ENCODE measurements at places on chromosomes 6 and 20.

DNA sequence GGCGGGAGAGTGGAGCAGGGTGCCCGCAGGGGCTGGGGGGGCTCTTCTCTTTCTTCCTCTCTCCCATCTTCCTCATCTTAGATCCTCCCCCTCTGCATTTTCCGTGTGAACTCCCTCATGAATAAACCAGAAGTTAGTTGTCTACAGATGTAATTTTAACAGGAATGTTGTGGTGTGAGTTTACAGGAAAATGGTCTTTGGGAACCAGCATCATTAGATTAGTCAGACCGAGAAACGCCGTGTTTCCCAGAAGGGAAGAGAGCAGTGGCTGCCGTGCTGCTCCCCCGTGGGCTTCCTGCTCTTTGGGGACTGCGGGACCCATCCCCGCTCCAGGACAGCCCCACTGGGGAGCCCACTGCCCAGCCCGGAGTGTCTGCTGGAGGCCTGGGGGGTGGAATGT is 3.4 kb downstream of the MYT1 start:
- no peak for DNase-seq

GRCh38 chr6:5123296-5124143 is 38.4 kb downstream of the PPP1R3G start:
- DNase-seq: no peak

DNA sequence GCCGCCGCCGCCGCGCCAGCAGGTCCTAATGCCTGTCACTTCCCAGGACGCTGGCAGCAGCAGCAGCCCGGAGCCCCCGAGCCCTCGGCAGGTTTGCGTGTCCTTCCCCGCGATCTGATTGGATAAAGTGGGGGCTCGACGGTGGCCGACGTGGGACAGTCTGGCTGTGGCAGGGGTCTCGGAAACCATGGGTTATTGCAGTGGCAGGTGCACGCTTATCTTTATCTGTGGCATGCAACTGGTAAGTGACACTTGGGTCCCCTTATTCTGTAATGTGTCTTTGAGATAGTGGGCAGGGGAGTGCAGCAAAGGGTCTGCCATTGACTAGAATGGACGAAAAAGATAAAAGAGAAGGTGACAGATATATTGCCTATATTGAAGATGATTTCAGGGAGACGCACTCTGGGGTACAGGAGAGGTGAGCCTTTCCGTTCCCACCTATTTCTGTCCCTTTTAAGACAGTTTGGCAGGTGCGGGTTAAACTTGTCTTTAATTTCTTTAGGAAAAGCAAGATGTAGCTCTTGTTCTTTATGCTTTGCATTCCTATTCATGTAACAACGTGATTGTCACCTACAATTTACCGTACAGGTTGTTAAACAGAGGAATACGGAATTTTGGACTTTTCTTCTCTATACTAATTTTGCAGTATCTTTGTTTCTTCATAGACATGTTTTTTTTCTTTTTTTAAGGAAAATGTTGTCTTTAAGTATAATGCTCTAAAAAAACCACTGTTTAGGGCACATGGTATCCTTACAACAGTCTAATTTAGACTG is 535 bp downstream of the NKAIN2 start:
- DNase-seq: peak; percentile 74

- DNase-seq: no peak
Observed at GRCh38 chr6:136784910-136785746, 7.1 kb downstream of the MAP3K5 start.

DNA sequence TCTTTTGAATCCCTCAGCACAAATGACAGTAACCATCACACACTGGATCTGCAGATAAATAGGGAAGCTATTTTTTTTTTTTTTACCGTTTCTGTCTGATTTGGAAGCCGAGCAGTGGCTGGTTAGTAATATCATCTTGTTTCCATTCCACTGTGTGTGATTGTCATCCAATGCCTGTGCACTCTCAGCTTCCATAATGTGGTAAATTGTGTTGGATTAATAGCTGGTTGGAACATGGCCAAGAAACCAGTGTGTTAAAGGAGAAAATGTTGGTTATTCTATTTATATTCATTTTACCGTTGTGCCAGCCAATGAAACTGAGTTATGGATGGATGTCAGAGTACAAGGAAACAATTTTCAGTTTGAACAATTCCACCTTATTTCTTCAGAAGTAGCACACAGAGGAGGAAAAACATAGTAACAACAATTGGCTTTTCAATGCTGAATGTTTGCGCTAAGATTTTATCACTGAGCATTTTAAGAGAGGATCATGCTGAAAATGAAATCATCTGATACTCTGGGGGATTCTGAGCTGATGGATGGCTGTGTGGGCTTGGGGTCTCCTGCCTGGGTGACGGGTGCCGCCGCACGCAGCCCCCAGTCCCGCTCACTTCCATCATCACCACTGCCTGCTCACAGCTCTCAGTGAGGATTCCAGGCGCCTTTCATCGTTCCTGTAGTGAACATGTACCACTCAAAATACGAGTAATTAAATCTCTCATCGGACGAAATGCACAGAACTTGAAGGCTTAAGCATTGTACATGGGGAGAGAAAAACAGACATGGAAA is 40.7 kb upstream of the EXOC2 start:
- DNase-seq: no peak

DNA sequence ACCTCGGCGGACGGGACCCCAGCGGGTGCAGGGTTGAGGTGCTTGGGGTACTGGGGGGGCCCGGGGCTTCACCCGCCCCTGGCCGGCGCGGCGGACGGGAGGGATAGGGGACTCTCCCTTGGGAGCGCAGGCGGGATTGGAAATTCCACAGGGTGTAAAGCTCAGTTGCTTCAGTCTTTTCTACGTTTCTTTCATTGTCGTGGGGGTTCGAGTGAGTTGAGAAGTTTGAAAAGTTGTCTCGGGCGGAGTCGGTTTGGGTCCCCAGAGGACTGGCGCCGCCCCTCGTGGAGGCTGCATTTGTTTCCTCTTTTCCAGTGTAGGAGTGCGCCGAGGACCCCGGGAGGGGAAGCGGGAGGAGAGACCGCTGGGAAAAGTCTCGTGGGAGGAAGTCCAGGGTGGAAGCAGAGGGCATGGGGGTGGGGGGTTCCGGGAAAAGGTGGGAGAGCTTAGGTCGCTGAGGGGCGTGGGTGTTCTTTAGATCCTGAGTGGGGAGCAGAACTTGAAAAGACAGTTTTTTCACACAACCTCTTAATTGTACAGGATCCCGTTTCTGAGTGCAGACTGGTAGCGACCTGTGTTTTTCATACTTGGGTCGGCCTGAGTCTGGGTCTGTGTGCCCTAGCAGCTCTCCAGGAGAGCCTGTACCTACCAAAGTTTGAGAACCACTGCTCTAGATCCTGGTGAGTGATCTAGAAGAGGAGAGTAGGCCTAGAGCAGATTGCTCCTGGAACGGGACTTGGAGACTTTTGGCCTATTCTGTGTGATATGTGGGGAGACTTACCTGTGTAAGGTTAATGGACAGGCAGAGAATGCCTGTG is 495 bp downstream of the FAM83B start:
- peak; percentile 63 for DNase-seq

DNA sequence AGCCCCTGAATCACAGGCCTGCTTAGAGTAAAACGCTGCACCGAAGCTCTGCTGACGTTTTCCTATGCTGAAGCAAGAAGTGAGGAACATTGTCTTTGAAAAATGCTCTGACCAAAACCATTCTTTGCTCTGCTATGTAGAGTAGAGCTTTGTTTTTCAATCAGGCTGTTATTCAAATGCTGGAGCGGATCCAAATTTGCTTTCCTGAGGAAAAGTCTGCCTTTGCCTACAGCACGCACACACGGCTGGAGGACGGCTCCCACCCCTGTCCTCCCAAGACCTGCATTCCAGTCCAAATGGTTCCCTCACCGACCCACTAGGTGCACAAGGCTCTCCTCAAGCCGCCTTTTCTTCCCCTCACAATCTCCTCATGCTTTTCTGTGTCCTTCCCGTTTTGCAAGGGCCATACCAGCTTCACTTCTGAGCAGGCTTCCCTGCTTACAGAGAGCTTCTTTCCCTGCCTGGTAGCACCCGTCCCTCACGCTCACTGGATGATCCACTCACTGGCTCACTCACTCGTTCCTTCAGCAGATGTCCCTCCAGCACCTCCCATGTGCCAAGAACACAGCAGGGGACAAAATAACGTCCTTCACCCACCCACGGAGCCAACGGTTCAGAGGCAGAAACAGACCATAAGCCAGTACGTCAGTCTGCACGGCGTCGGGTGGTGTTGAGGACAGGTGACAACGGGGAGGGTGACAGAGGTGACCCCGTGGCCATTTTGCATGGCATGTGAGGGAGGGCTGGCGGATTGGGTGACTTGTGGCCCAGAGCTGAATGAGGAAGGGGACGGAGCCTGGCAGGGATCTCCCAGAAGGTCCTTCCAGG is 137.9 kb upstream of the NEDD9 start:
- peak; percentile 5 for DNase-seq

GRCh38 chr20:24701027-24701426 is 231.6 kb downstream of the SYNDIG1 start:
- DNase-seq: no peak

GRCh38 chr6:11208267-11208666 is 24.2 kb downstream of the NEDD9 start:
- DNase-seq: no peak

- no peak for DNase-seq
Observed at GRCh38 chr6:140182821-140183220, 808.4 kb upstream of the CITED2 start.

DNA sequence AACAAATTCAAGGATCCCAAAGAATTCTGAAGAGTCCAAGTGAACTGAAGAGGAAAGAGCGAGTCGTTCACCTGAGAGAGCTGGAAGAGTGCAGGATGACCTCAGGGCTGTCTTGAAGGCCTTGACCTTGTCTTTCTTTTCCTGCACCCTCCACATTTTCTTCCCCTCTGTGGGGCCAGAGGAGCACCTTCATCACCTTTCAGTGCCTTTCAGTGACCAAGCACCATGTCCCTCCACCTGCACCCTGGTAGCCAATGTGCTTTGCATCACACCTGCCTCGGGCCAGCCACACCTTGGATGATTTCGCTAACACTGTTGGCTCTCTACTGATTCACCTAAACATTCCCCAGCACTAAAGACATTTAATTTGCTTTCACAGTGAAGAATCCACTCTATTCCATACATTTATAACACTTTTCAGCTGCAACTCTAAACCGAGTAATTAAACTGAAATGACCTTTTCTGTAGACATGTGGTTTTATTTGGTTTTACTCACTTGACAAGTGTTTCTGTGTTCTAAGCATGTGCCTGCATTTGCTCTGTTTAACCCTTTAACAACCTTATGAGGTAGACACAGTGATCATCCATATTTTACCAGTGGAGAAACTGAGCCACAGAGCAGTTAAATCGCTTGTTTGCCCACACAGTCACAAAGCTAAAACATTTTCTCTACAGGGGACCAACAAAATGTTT is 121.3 kb upstream of the CST7 start:
- DNase-seq: no peak

DNA sequence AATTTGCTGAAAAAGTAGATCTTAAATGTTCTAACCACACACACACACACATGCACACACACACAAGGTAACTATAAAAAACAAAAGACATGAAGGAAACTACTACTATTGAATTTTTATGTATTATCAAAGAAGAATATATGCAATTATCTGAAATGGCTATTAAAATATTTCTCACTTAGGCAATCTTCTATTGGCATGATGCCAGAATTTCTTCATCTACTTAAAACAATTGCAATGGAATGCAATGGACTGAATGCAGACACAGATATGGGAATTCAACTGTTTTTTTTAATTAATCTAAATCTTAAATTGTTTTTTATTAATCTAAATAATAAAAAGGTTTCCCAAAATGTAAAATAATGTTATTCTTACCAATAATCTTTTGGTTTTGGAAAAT is 152.6 kb upstream of the SMLR1 start:
- no peak for DNase-seq

DNA sequence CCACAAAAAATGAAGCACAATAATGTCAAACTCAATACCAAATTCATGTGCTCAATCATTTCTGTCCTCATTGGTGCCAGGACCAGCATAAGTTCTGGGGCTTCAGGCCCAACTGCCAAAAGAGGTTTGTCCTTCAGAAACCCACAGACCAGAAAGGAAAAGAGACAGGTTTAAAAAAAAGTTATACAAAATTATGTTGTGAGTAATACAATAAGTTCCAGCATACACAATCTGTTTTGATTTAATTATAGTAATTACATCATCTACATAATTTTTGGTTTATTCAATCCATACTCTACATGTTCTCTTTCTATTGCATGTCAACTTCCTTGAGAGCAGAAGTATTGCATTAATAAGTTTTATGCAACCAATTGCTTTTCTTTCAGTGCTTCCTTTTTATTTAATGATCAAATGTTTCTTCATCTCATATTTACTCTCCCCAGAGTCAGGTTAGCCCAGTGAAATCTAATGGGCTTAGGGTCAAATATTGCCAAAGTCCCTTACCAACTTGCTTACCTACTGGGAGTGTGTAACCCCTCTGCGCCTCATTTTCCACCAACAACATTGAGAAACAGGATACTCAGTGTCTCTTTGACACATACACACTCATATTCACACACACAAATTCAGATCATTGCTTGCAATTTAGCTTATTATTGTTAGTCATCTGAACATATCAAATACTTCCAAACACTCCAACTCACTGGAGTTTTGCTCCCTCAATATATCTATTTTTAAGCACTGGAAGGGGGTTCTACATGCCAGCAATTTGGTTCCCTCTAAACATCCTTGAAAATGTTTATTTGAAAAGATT is 424.4 kb upstream of the MARCKS start:
- DNase-seq: no peak

DNA sequence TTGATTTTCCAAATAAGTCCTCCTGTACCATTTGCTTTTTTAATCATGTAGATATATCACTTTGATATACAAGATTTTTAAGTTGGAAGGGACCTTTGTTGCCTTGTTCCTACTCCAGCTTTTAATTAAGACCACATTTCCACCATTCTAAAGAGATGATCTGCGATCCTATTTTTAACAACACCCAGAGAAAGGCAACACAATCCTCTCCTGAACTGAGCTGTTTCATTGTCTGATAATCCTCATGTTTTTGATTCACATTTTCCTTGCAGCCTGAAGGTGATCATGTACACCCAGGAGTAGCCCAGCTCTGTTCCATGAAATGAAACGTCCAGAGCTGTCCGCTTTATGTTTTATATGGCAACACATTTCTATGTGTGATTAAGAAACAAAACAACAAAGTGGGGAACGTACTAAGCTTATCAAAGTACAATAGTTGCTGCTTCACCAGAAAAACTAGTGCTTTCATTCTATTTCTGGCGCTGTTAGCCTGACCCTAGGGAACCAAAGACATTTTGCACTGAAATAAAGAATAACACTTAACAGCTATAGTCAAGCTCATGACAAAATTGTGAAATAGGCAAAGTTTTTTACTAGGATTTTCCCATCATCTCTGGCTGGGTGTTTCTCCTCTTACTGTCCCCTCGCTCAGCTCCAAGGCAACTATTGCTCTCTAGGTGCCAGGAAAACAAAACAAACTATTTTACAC is 22.6 kb upstream of the TRAF3IP2 start:
- no peak for DNase-seq

- no peak for DNase-seq
Observed at GRCh38 chr6:108804956-108805355, 43.3 kb upstream of the ARMC2 start.

DNA sequence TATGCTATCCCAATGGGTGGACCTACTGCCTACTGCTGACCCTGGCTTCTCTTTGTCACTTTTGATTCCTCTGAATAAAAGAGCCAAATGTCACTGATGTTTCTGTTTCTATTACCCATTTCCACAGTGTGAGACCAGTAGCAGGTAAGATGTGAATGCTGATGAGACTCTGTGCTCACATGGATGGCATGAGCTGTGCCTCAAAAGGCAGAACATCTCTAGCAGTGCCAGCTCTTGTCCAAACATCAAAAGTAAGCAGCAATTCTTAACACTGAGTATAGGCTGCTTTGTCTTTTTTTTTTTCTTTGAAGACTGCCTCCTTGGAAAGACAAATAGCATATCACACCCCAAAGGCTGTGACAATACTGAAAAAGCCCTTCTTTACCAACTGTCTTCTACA is 459.2 kb upstream of the RUNX2 start:
- DNase-seq: no peak

All from GM23338 (cell line).